Colonic mucosa (tissue), 4 donors: ENCODE measurements at places on chromosomes 2 and 18.

DNA sequence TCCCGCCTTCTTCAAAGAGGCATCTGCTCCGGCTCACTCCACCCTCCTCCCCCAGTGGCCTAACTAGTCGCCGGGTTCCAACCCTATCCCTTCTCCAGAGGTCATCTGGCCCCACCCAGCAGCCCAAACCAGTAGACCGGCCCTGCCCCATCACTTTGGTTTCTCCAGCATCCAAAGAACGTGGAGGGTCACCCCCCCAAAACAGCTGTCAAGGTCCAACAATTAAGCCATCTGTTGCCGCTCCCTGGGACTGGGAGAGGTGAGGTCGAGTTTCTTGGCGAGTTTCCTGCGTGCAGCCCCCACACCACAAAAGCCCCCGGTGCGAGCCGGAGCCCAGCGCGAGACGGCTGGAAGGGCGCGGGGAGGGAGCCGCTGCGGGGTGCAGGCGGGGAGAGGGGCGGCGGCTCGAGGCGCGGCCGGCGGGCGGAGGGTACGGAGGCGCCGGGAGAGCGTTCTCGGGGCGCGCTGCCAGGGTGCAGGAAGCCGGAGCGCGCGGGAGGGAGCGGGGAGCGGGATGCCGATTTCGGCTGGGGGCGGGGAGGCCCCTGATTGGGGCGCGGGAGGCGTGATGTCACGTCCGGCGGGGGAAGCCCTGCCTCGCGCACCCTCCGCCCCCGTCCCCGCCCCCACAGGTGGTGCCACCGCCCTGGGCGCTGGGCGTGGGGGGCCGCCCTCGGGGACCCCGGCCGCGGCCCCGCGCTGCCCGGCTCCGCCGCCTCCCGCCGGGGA is 571 bp upstream of the GPC1 start:
- DNase-seq: peak; percentile 94

DNA sequence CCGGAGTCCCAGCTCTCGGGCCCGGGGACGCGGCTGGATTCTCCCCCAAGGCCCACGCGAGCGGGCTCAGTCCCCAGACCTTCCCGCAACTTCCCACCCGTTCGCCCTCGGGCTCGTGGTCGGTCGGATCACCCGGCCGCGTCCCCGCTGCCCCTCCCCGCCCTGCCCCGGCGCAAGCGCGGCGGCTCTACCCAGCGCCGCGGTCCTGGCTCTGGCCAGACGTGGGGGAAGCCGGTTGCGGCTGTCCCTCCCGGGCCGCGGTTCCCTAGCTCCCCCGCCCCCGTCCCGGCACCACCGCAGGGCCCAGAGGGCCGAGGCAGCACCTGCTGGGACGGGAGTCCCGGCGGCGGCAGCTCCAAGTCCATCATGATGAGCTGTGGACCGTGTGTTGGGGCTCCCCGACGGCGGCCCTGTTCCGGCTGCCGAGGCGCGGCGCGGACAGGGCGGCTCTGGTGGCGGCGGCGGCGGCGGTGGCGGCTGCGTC is 276 bp downstream of the NFE2L2 start:
- DNase-seq: no peak

DNA sequence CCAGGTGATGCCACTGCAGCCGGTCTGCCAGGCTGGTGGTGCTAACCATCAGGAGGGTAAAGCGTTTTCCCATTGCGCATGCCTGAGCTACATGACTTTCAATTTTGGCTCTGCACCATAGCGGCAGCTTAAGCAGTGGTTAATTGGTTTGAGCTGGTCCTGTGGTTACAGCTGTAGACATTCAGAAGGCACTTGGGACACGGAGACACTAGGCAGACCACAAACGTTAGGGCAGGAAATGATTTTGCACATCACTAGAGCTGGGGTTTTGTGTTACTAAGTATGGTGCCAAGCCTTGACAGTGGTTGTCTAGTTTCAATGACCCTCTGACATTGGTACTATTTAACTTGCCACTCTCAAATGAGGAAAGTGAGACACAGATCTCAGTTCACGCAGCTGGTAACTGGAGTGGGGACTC is 28.9 kb upstream of the CNOT11 start:
- DNase-seq: no peak

GRCh38 chr2:164593541-164593940 is 27.7 kb downstream of the GRB14 start:
- no peak for DNase-seq

DNA sequence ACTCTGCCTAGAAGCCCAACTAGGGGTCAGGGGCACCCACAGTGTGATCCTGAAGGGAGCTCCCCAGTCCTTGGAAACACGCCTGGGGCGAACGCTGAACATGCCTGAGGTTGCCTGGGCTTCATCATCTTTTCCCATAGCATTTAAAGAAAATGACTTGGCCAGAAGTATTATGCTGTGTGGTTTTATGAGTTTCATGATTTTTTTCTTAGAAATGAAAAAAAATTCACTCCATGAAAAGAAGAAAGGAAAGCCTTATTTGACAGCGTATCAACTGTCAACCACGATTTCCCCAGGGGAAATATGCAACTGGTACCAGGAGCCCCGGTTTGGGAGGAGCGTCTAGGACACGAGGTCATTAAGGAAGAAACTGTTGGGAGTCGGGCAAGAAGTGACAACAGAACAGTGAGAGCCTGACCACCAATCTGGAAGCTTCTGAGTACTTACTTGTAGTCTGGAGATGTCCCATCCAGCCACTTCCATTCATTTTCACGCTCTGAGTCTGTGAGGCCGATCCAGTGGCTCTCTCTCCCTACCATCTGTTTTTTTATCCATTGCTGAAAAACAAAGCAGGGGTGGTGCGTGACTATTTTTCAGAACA is 63.5 kb upstream of the THOC1 start:
- no peak for DNase-seq

- DNase-seq: no peak
Measured at GRCh38 chr2:166491461-166491860, 2.6 kb downstream of the SCN7A start.

- no peak for DNase-seq
Measured at GRCh38 chr18:1270081-1270480, 365.4 kb downstream of the ADCYAP1 start.

DNA sequence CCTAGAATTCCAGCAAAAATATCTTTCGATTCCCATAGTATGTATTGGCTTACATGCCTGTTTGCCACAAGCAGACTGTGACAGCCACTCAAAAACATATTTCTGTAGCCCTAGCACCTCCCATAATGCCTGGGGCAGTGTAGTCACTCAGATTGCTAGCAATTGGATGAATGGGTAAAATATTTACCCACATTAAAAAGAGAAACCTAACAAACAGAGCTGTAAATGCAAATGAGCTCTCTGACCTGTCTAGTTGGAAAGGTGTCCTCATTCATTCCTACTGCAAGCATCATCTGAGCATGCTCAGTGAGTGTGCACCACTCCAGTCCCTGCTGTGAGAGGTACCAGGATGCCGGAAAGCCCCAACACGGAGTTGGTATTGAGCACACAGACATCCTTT is 234.0 kb upstream of the RAB12 start:
- DNase-seq: no peak

DNA sequence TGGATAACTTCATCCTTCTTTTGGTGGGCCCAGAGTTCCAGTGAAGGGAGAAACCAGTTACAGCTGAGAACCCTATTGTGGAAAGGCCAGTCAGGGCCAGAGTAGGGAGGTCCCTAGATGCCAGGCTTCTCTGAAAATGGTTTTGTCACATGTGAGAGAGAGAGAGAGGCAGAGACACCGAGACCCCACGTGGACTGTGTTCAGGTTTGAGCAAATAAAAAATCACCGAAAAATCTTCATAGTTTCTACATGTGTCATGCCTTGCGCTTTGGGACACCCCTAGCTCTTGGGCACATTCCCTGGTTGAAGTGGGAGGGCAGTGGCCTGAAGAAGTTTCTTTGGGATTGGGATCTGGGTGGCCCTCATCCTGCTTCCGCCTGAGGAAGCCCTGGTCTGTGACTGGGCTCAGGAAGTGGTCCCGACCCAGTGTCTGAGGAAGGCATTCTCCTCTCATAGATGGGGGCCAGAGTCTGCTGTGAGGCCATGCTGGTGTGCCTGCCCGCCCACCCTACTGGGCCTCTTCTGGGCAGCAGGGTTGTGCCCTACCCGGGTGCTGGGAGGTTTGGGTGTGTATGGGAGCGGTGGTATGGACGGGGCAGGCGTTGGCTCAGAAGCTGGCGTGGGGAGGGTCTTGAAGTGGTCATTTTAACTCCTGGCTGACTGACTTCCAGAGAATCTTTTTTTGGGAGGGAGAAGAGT is 16.1 kb downstream of the NCK2 start:
- no peak for DNase-seq

GRCh38 chr2:112772322-112772721 is 7.9 kb upstream of the CKAP2L start:
- DNase-seq: no peak

GRCh38 chr2:197304556-197305011 is 6.0 kb downstream of the ANKRD44 start:
- no peak for DNase-seq

DNA sequence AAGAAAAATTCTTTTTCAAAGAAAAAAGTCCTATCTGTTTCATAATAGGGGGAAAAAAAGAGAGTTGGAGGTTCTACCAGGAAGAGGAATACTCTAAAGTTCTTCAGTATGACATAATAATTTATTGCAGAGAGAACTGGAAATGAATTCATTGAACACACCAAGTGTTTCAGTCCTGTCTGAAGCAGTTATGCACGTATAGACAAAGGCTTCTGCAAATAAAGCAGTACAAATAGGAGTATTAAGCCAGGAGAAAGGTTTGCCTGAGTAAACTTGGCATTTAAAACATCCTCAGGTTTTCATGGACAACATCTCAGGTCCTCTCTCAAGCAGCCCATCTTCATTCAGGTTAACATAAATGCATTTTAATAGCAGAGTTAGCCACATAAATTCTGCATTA is 141.6 kb downstream of the CCDC148 start:
- DNase-seq: no peak

GRCh38 chr2:129610766-129611165 is 368.7 kb upstream of the RAB6C start:
- DNase-seq: no peak

DNA sequence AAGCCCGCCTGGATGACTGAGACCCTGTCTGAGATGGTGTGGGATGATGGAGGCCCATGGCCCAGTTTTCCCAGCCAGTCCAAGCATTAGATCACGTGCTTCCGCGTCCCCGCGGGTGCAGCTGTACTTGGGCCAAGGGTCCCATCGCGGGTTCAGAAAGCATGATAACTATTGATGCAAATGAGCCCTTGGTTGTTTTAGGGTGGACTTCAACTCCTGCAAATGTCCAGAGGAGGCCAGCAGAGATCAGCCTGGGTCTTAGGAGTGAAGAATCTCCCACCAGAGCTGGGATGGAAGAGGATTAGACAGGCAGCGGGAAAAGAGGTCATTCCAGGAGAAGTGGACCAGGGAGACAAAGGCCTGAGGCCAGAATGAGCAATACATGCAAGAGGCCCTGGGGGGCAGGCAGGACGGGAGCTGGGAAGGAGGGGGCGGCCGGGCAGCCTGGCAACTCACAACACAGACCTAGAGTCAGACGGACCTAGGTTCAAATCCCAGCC is 89.9 kb upstream of the TMEM247 start:
- DNase-seq: no peak

DNA sequence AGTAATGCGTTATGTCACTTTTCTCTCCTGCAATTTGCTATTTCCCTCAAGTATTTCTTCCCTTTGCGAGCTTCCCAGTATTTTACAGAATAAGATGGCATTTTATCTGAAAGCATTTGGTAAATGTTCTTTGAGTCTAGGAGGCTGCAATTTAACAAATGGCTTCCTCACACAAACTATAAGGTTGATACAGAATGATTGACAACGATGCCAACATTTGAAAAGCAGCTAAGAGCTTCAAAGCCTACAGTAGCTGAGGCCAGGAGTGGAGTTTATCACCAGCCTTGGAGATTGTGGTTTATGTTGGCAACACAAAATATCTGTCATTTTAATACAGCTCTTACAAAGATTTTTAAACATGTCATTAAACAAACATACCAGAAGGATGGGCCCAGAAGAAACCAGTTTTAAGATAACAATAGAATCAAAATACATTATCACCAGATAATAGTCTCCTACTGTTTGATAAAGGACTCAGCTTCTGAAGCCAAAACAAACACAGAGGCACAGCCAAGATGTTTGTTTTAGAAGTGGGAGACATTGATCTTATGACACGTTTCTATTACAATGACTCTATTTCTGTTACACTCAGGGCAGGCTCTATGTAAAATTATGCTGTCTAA is 711.4 kb upstream of the ACVR2A start:
- no peak for DNase-seq

DNA sequence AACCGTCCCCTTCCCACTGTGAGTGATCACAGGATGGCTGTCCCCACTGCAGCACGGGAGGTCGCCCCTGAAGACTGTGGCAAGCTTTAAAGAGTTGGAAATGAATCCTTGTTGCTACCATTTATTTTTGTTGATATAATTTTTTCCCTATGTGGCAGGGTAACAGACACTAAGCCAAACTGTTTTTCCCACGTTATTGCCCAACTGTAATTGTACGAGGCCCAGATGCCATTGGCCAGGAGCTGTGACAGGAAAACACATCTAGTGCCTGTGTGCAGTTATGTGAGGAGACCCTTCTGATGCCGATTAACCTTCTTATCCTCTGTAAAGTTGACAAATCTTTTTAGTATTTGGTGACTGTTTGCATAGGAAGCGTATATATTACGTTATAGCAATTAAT is 44.2 kb downstream of the MRPS9 start:
- no peak for DNase-seq

GRCh38 chr18:2845172-2845571 is 1.6 kb upstream of the EMILIN2 start:
- no peak for DNase-seq

GRCh38 chr2:236516708-236517107 is 52.9 kb upstream of the ACKR3 start:
- DNase-seq: no peak

DNA sequence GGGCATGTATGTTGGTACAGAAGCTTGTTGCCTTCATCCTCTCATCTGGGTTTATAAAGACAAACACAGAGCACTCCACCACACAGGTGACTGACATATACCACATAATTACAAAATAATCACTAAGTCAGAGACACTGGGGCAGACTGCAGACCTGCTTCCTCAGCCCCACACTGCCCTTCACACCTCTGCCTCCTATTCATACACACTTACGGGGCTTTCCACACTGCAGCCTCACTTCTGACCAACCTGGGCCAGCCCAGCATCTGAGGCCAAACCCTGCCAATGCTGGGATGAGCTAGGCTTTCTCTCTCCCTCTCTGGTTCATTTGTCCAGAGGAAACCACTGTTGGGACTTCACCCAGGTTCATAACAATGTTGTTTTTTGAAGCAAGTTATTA is 4.5 kb downstream of the EMX1 start:
- no peak for DNase-seq

- no peak for DNase-seq
Measured at GRCh38 chr18:60411715-60412114, 39.1 kb upstream of the MC4R start.

DNA sequence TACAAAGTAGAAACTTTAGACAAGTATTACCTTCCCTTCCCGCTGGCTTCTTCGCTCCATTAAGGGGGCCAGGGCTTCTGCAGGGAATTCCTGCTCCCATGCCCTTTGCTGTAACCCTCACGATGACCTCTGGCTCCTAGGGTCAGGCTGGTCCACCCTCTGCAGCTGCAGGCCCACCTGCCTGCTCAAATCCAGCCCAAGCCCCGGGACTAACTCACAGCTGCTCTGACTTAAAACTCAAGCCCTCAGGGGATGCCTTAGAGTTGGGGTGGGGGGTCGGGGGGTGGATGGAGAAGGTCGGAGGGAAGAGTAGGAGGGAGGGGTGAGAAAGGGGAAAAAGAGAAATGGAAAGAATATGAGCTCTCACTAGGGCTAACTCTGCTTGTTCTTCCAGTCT is 4.9 kb downstream of the IGFBP5 start:
- no peak for DNase-seq

- no peak for DNase-seq
Measured at GRCh38 chr18:58168221-58168620, 124.2 kb downstream of the NEDD4L start.

- DNase-seq: no peak
Measured at GRCh38 chr18:23725827-23726661, 36.8 kb downstream of the LAMA3 start.
